ENCODE measurements at places on chromosomes 2 and 18.
A peak's percentile ranks its signal among the peaks of the same experiment; 100 is the strongest.

- DNase-seq, result no peak
Observed at GRCh38 chr2:120802158-120802557, 66.5 kb downstream of the GLI2 start.

GRCh38 chr2:189613650-189614420 is 33.2 kb upstream of the SLC40A1 start:
- DNase-seq, result no peak

DNA sequence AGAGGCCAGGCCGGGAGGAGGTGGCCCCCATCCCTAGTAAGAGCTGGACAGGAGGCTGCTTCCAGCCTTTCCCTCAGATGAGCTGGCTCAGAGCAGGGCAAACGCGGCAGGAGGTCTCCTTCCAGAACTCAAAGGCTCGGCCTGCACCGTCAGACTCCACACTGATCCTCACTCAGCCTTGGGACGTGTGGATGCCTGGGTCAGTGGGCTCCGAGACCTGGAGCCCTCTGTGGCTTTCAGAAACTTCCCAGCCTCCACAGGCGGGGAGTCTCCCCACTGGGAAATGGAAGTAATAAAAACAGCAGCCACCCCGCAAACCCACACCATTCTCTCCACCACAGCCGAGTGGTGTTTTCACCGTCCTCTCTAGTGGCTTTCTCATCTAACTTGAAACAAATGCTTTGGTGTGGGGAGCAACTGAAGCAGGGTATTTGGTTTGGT is 54.3 kb downstream of the INPP5D start:
- peak; percentile 51 for DNase-seq

DNA sequence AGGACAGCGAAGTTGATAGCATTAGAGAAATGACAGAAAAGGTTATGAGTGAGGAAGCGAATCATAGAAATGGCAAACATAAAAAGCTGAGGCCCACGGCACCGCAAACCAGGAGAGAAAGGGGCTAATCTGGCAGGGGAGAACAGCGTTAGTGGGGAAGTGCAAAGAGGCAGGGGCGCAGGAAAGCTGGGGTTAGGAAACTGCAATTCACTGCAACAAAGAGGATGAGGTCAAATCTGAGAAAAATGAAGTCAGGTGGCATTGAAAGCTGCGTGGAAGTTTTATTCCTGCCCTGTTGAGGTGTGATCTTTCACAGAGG is 653 bp upstream of the ABI2 start:
- no peak for DNase-seq

DNA sequence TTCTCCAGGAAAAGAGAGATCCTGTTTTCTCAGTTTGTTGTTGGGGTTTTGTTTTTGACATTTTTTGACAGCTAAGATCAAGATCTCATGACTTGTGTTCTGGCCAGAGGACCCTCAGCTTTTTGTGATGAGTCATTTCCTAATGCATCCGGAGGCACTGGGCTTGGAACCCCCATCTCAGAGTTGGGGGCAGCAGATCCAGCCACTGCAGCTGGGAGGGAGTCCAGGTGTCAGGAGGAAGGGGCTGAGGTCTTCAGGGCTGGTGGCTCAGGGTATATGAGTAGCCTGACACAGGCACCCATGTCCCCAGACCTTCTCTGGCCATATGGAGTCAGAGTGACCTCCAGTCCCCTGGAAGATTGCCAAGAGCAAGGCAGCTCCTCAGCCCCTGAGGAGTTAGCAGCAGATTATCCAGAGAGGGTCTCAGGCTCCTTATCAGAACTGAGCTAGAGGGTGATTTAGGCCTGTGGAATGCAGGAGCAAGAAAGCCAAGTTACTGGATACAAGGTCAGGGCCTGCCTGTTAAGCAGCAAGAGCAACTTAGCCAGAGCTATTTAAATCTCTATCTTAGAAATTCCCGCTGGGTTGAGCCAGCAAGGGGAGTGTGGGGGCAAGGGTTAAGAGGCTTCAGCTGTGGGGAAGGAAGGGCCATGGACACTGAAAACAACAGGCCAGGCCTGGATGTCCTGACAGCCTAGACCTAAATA is 62.4 kb downstream of the TANC1 start:
- no peak for DNase-seq

- DNase-seq, result no peak
Observed at GRCh38 chr18:61817086-61817485, 75.7 kb downstream of the RNF152 start.

DNA sequence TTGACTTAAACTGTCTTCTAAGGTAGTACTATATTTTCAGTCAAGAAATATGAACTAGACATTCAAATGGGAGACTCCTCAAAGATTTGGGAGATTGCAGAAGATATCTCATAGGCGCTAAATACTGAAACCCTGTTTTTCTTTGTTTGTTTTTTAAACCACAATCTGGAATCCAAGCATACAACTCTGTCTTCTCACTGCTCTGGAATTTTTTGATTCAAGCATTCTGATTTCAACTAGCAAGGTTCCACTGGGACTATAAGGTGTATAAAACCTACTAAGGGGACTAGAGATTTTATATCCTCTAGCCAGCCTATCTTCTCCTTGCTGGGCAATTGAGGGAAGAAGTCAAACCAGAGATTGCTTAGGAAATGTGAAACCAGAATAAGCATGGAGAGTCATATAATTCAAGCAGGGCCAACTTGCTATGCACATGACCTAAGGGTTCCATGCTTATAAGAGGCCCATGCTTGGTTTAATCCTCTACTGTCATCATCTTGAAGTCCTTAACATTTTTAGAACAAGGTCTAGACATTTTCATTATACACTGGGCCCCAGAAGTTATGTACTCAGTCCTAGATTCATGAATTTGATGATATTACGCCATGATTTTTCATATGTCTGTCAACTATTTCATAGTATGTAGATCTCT is 405.5 kb downstream of the PARD3B start:
- DNase-seq, result no peak

- no peak for DNase-seq
Observed at GRCh38 chr18:28398471-28398870, 221.5 kb upstream of the CDH2 start.

- no peak for DNase-seq
Observed at GRCh38 chr2:233422649-233423551, 68.6 kb downstream of the DGKD start.

DNA sequence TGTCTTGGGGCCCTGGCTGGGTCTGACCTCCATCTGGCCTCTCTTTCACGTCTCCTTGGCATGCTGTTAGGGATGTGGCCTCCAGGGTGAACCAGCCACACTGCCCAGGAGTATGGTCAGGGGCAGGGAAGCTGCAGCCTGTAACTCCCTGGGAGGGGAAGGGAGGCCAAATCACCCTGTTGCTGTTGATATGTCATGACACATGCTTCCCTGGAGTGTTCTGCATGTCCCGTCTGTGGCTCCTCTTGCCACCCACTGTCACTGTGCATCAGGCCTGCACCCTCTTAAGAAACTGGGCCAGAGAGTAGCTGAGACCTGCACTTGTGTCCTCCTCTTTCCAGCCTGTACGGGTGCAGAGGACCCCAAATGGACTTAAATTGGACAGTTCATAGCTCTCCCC is 221.3 kb downstream of the FHOD3 start:
- DNase-seq, result no peak

- DNase-seq, result no peak
Observed at GRCh38 chr2:122843503-122843902, 1088.1 kb downstream of the TSN start.

- no peak for DNase-seq
Observed at GRCh38 chr18:59063300-59063906, 76.3 kb upstream of the SEC11C start.

GRCh38 chr2:176004934-176005333 is 2.9 kb upstream of the LNPK start:
- no peak for DNase-seq

GRCh38 chr2:26917135-26917836 is 53.2 kb upstream of the MAPRE3 start:
- DNase-seq, result no peak

GRCh38 chr18:50199346-50199855 is 4.5 kb upstream of the MYO5B start:
- DNase-seq, result no peak

DNA sequence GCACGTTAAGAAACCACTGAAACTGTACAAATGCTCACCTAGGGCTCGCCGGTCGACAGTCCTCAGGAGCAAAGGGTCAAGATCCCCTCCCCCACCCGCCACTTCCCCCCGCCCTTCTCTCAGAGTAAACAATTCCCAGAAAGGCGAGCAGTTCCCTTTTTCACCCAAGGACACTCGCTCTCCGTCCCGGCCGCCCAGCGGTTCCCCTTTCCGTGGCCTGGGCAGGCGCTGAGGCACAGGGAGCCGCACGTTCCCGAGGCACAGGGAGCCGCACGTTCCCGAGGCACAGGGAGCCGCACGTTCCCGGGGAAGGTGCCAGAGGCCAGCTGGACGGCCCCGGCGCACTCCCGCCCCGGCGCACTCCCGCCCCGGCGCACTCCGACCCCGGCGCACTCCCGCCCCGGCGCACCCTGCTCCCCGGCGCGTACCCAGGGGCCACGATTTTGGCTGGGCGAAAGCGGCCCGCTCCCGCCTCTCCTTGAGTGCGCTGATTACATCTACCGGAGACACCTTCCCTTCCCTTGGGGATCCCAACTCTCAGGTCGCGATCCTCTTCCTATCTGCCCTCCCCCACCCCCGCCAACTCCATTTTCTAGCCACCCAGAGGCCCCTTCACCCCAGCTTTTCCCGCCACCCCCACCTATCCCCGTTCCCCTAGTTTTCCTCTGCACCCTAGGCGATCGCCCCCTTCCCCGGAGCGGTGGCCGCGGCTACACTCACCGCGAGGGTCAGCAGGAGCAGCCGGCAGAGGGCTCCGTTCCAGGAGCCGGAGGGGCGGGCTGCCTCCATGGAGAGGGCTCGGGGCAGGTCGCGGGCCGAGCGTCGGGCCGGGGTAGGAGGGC is 817 bp downstream of the DSC2 start:
- no peak for DNase-seq

DNA sequence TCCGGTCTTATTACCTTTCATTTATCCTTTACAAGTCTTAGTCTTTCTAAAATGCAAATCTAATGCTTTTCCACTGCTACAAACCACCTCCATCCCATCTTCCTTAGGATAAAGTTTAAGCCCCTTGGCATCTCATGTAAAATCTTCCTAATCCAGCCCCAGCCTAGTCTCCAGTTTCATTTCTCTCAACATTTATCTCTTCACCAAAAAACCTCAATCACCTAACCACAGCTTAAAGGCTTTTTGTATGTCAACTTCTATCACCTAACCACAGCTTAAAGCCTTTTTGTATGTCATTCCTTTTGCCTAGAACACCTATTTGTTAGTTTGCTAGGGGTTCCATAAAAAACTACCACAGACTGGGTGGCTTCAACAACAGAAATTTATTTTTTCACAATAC is 4.2 kb downstream of the TRAK2 start:
- no peak for DNase-seq

DNA sequence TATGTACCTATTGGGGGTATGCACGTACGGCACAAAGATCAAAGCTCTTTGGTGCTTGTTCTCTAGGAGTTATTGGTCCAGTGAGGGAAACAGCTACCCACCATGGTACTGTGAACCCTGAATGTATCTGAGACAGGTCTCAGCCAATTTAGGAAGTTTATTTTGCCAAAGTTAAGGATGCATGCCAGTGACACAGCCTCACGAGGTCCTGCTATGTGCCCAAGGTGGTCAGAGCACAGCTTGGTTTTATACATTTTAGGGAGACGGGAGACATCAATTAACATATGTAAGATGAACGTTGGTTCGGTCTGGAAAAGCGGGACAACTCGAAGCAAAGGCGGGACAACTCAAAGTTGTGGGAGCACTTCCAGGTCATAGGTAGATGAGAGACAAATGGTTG is 75.8 kb downstream of the SOWAHC start:
- no peak for DNase-seq

GRCh38 chr2:1947316-1947715 is 203.0 kb upstream of the PXDN start:
- no peak for DNase-seq

- DNase-seq, result no peak
Observed at GRCh38 chr2:156486147-156486546, 50.0 kb downstream of the GPD2 start.

- no peak for DNase-seq
Observed at GRCh38 chr18:32126538-32126937, 34.9 kb downstream of the RNF138 start.

GRCh38 chr2:160142472-160142871 is 57.6 kb downstream of the ITGB6 start:
- DNase-seq, result no peak

DNA sequence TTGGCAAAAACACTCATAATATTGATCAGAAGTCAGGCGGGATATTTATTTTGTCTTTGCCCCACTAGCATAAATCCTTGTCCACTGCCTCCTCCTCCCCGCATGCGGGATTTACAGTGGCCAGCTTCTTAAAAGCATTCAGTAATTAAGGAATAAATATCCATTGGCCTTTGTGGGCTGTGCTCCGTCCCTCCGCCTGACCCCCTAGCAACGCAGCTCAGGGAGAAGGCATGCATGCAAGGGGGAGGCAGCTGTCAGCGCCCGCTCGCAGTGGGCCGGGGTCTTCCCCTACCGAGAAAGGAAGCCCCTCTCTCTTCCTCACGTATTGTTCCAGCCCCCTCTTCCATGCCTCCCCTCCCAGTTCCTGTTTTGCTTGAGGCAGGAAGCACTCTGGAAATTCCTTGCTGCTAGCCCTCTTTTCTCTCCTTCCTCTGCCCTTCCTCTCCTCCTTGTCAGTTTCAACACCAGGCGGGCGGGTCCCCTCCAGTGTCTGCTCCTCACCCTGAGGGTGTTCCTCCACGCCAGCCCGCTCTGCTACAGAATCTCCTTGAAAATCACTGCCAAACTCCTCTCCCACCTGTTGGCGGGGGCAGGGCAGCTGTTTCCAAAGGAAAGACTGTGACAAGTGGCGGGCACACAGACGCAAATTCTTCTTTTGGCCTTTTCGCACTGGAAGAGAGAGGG is 60.1 kb downstream of the GBX2 start:
- no peak for DNase-seq

GRCh38 chr18:23499291-23499781 is 4.0 kb upstream of the RMC1 start:
- DNase-seq, result no peak

DNA sequence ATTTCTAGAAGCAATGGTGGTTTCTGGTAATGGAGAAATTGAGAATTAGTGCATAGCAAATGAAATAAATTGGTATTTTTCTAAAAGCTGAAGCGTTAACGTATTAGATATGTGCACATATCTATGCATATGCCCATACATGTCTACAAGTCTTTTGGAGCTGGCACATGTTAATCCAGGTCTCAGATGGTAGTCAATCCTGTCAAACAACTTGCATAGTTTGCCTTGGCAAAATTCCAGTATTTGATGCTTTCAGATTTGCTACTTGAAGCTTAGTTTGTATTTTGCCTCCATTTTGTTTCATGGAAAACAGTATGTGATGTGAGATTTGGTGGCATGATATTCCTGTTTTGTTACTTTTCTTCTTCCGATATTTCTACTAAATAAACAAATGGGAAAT is 304.6 kb downstream of the PARD3B start:
- no peak for DNase-seq

Data from activated naive CD4-positive, alpha-beta T cell treated with anti-CD3 and anti-CD28 coated beads, Interleukin-2, amount 10 ng/mL, durations not matched to agents 7 days and 5 days (primary cell).